ENCODE measurements at places on chromosomes 5 and 9.

DNA sequence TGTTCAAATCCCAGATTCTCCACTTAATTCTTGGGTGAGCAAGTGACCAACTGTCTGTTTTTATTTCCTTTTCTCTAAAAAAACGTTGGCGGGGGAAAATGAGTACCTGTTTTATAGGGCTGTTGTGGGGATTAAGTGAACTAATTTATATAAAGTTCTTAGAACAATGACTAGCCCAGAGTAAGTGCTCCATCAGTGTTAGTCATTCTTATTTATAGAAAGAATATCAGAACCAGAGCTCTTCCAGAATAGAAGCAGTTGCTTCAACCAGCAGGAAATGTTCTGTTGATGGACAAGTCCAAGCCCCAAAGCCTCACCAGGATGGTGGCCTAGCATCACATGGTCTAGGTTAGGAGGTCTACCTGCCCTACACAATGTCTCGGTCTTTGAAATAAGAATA lies 379.2 kb downstream of the ACTL7B start:
- DNase-seq: no peak

DNA sequence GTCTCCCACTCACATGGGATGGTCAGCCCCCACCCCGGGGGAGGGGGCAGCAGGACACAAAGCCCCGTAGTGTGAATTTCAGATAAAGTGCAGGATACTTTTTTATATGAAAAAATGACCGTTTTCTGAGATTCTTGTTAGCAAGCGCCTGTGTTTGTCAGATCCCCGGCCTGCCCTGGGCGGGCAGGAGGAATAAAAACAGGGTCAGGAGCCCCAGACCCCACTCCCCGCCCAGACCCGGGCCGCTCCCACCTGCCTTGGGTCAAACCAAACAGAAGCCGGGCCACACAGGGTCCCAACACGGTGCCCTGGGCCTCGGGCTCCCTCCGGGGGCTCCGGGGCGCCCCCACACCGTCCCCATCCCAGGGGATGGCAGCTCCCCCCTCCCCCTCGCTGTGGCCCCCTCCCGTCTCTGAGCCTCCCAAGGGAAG lies 13.5 kb upstream of the NRARP start:
- no peak for DNase-seq

DNA sequence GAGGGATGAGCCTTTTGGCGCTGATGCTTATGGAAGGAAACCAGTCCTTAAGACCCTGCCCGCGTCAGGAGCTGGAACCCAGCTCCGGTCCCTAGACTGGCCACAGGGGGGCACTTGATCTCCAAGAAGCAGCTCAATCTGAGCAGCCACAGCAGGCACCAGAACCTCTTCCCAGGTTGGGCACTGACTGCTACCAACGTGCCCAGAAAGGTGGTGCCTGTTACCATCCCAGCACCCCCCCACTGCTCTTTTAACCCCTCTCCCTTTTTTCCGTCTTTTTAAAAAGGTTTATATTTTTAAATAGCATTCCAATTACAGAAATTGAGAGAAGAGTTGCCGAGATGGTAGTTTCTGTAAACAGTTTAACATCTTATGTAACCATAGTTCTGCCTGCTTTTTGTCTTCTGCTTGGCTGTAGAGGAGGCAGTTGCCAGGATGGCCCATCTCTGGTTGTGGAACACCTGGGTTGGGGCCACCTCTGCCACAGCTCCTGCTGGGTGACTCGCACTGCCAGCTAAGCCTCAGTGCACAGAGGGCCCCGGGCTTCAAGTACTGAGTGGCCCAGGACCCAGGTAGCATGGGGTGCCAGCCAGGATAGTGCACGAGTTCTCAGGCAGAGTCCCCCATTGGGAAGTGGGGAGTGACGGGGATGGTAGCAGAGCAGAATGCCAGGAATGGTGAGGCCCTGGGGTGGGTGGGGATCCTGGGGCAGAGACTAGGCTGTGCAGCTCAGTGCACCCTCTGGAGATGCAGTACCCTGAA lies 62.8 kb downstream of the PFDN1 start:
- peak; percentile 32 for DNase-seq

- no peak for DNase-seq
Observed at GRCh38 chr9:121322037-121322736, 47.9 kb downstream of the STOM start.

- DNase-seq: no peak
Observed at GRCh38 chr5:164746723-164747122, 1241.3 kb downstream of the MAT2B start.

DNA sequence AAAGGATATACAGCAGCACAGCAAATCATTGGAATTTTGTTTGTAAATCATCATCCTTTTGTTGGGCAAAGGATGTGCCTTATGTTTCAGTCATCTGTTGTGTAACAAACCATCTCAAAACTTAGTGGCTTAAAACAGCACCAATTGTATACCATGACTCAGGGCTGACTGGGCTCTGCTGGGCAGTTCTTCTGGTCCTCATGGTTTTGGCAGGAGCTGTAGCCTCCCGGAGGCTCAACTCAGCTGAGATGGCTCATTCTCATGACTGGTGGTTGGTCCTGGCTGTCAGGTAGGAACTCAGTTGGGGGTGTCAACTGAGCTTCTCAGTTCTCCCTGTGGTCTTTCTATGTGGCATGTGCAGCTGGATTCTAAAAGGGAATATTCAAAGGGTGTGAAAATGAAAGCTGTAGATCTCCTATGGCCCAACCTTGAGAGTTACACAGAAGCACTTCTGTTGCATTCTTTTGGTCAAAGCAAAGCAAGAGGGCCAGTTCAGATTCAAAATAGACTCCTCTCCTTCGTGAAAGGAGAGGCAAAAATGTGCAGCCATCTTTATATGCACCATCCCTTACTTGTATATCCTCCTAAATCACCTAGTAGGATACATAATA lies 39.1 kb upstream of the CPEB4 start:
- DNase-seq: no peak

DNA sequence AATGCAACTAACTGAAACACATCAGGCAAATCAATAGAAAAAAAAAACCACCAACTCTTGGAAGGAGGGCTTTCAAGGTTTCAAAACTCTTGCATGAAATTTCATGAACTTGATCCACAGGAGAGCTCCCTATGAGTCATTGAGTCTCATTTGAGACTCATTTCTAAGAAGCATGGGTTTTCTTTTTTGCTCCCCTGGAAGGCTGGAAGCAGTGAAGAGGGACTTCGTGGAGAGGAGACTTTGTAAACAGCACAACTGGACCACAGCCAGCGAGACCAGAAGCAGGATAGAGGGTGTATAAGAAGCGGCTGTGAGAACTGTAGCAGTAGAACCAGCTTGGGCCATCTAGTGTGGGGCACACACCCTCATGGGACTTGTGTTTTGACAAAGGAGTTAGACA lies 41.2 kb upstream of the RAPGEF1 start:
- no peak for DNase-seq

DNA sequence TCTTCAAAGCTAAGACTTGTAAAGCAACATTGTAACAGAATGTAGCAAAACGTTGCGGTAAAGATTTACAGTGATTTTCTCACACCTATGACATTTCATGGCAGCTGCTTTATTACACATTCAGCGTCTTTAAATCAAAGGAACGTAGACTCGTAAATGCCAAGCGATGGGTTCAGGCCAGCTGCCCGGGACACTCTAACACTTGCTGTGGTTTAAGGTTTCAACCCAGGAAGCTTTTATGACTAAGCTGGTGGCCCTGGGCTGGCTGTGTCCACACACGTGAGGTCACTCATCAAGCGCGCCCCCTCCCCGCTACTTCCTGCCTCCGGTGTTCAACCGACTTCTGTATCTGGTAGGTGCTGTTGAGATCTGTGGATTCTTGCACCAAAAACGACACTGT lies 2.5 kb downstream of the SLC6A18 start:
- DNase-seq: no peak

Measured in stimulated activated CD8-positive, alpha-beta memory T cell treated with anti-CD3 and anti-CD28 coated beads, Interleukin-15, amount 100 ng/mL, for 48 hours (primary cell).